ENCODE measurements at places on chromosomes 3 and 15. TPM values are rescaled to one million over a fixed set of nuclear protein-coding genes. Genes with fewer than 3 reads are reported as not detected.

DNA sequence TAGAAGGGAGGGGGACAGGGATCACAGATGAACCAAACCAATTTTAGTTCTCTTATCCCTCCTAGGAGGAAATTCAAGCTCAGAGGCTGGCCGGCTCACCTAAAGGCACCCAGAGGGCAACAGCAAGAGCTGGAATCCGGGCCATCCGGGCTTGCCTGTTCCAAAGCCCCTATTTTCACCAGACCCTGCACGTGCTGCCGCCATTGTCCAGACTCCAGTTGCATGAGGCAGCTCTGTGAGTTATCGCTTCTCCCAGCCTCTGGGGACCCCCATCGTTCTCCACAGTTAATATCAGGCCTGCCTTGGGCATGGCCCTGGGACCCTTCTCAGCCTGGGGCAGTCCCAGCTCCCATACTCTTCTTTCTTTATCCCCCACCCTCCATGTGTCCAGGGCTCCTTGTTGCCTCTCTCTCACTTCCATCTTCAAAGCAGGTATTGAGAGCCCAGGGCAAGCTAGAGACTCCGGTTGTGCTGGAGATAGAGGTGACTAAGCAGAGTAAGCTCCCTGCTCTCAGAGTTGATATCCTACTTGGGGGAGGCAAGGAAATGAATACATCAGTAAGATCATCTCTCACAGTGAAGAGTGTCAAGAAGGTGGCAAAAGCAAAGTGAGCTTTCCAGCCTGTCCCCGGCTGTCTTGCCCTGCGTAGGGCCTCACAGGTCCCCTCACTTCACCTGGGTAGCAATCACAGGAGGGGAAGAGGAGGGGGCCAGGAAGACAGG lies 322.8 kb downstream of the UACA start:
- DNase-seq = no peak
- H3K27me3 ChIP-seq = no peaks in the 10 kb centered on the region
- no peaks in the 10 kb centered on the region for H3K4me1 ChIP-seq
- no peak overlapping the region for H3K4me3 ChIP-seq
- H3K27ac ChIP-seq = no peak overlapping the region

The PRRT3 gene
- total RNA-seq = 0.35 TPM

GRCh38 chr15:62909257-62909656 lies 133.3 kb upstream of the TPM1 start:
- H3K36me3 ChIP-seq = no peaks in the 10 kb centered on the region
- no peak overlapping the region for H3K4me3 ChIP-seq
- no peak for DNase-seq
- no peaks in the 10 kb centered on the region for H3K4me1 ChIP-seq
- no peaks in the 10 kb centered on the region for H3K27me3 ChIP-seq

The APH1B gene
- total RNA-seq = 2.2 TPM

- H3K4me3 ChIP-seq = no peak overlapping the region
- H3K4me1 ChIP-seq = no peaks in the 10 kb centered on the region
- H3K27ac ChIP-seq = no peak overlapping the region
- DNase-seq = no peak
Observed at GRCh38 chr15:98966091-98966787, 41.4 kb downstream of the PGPEP1L start.

The VILL gene
- total RNA-seq = 1.5 TPM

GRCh38 chr15:60371175-60372051 lies 26.4 kb downstream of the ANXA2 start:
- H3K4me1 ChIP-seq = peaks cover 15% of the 10 kb centered on the region
- H3K27ac ChIP-seq = peak overlapping the region; percentile 5
- no peaks in the 10 kb centered on the region for H3K27me3 ChIP-seq
- H3K4me3 ChIP-seq = no peak overlapping the region
- H3K36me3 ChIP-seq = no peaks in the 10 kb centered on the region

DNA sequence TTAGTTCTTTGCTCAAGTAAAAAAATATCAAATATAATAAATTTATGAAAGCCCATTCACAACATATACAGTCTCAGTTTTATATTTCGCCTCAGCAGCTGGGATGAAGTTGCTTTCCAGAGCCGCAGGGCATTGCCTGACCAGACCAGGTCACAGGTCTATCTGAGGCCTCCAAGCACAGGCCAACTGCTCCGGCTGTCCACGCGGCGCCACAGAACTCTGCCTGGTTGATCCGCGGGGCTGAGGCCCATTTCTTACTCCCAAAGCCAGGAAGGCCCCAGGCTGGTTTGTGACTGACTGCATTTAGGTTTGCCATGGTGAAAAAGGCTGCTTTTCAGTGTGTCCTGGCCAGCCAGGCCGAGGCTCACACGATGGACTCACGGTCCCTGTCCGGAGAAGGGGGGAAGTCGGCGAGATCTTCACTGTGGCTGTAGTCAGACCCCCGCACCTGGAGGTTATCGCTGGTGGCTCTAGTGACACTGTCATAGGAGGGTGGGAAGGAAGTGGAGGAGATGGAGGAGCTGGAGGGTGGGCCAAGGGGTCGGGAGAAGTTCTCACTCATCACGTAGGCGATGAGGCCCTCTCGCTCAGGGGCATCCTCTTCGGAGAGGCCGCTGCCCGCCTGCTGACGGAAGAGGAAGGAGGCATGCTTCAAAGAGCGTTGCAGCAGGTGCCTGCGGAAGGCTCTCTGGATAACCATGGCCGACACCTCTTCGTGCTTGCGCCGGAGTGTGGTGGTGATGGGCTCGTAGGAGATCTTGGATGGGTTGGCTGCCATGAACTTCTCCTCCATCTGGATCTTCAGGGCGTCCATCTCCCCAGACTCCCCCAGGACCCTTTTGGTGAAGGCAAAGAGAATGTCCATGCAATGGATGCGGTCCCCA lies 54.1 kb downstream of the EXOG start:
- no peaks in the 10 kb centered on the region for H3K36me3 ChIP-seq
- H3K4me3 ChIP-seq = no peak overlapping the region
- H3K27me3 ChIP-seq = no peaks in the 10 kb centered on the region
- no peaks in the 10 kb centered on the region for H3K4me1 ChIP-seq

Measured in right lobe of liver (tissue), 6 donors.